Hair follicular keratinocyte (primary cell): ENCODE measurements at places on chromosomes 5 and 9. TPM values are rescaled to one million over a fixed set of nuclear protein-coding genes. Genes with fewer than 3 reads are reported as not detected.

Gene STK32A
- under 0.01 TPM in 1 of 2 replicates, not detected in the other for total RNA-seq

Gene LNPEP
- 20.4 and 22.8 TPM in 2 replicates for total RNA-seq

Gene FABP6
- total RNA-seq, result 0.31 TPM in 1 of 2 replicates, not detected in the other

Gene MCTP1
- 6.8 and 8.5 TPM in 2 replicates for total RNA-seq

Gene EGFL7
- total RNA-seq, result 11.1 and 18.8 TPM in 2 replicates

Gene SLC27A4
- 32.6 and 38.4 TPM in 2 replicates for total RNA-seq

Gene FOCAD
- total RNA-seq, result 18.5 and 23.0 TPM in 2 replicates

Gene PRSS3
- total RNA-seq, result 25.7 and 40.3 TPM in 2 replicates

Gene MROH2B
- total RNA-seq, result not detected in 2 replicates

Gene PCDHGA10
- 1.3 and 1.6 TPM in 2 replicates for total RNA-seq

Gene PCDHB16
- total RNA-seq, result 0.16 TPM in 1 of 2 replicates, not detected in the other

Gene SLC35D2
- total RNA-seq, result 17.2 and 27.0 TPM in 2 replicates

Gene IFNA2
- total RNA-seq, result not detected in 2 replicates

Gene GARIN3
- total RNA-seq, result not detected in 2 replicates

Gene CERCAM
- total RNA-seq, result 29.6 and 69.9 TPM in 2 replicates

Gene ELOVL7
- total RNA-seq, result 8.1 and 13.5 TPM in 2 replicates

Gene HK3
- not detected in 2 replicates for total RNA-seq

Gene GMCL2
- total RNA-seq, result not detected in 2 replicates

Gene NR6A1
- total RNA-seq, result 0.27 and 0.47 TPM in 2 replicates

Gene FREM1
- total RNA-seq, result not detected in 2 replicates

Gene NEUROG1
- total RNA-seq, result not detected in 2 replicates

Gene ALDOB
- not detected in 2 replicates for total RNA-seq

Gene PAEP
- total RNA-seq, result not detected in 2 replicates

Gene WDR38
- not detected in 2 replicates for total RNA-seq

Gene NME5
- total RNA-seq, result not detected in 2 replicates

Gene NMUR2
- not detected in 2 replicates for total RNA-seq

Gene PCDHAC1
- total RNA-seq, result 0.16 and 0.61 TPM in 2 replicates

Gene SPINK1
- total RNA-seq, result not detected in 2 replicates

Gene MCC
- total RNA-seq, result 30.6 and 45.2 TPM in 2 replicates

Gene FBP2
- not detected in 2 replicates for total RNA-seq

Gene SCAMP1
- total RNA-seq, result 22.3 and 38.3 TPM in 2 replicates

Gene SLC45A2
- total RNA-seq, result not detected in 2 replicates

Gene ATOX1
- 203 and 222 TPM in 2 replicates for total RNA-seq

Gene C5orf52
- total RNA-seq, result not detected in 2 replicates

Gene ST8SIA4
- 0.08 and 0.76 TPM in 2 replicates for total RNA-seq

Gene PFN3
- not detected in 2 replicates for total RNA-seq

Gene FSTL4
- 0.61 and 2.3 TPM in 2 replicates for total RNA-seq

Gene GCNT4
- 2.5 and 3.4 TPM in 2 replicates for total RNA-seq

Gene RANBP3L
- not detected in 2 replicates for total RNA-seq

Gene QSOX2
- 12.3 and 15.1 TPM in 2 replicates for total RNA-seq

Gene ZDHHC11
- total RNA-seq, result 0.42 and 0.55 TPM in 2 replicates

Gene KCNV2
- total RNA-seq, result not detected in 2 replicates
